Stimulated activated CD8-positive, alpha-beta memory T cell treated with anti-CD3 and anti-CD28 coated beads, Interleukin-12 subunit alpha, Interleukin-12 subunit beta, amount 100 ng/mL, for 4 hours (primary cell): ENCODE measurements at places on chromosomes 5 and 9.

DNA sequence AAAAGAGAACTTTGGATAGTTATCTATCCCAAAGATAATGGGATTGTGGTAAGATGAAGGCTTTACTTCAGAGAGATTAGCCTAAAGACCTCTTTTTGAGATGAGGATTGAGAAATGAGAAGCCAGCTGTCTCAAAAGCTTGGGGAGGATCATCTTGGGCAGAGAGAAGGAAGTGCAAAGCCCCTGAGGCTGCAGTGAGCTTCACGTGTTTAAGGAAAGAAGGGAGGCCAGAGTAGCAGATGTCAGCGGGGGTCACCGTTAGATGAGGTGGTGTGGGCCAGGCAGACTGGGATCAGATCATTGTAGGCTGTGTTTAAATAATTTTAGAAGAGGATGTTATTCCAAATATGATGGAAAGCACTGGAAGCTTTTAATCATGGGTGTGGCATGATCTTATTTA is 270.1 kb downstream of the ARHGEF28 start:
- DNase-seq: no peak

GRCh38 chr5:59609501-59610265 is 283.8 kb downstream of the PDE4D start:
- no peak for DNase-seq

GRCh38 chr9:129445794-129446306 is 175.1 kb downstream of the C9orf50 start:
- DNase-seq: no peak

- DNase-seq: no peak
Measured at GRCh38 chr5:151906246-151906645, 18.4 kb downstream of the GLRA1 start.

GRCh38 chr9:8052991-8053390 is 253.4 kb upstream of the DMAC1 start:
- no peak for DNase-seq

- DNase-seq: no peak
Measured at GRCh38 chr5:88675708-88676636, 207.0 kb downstream of the MEF2C start.

DNA sequence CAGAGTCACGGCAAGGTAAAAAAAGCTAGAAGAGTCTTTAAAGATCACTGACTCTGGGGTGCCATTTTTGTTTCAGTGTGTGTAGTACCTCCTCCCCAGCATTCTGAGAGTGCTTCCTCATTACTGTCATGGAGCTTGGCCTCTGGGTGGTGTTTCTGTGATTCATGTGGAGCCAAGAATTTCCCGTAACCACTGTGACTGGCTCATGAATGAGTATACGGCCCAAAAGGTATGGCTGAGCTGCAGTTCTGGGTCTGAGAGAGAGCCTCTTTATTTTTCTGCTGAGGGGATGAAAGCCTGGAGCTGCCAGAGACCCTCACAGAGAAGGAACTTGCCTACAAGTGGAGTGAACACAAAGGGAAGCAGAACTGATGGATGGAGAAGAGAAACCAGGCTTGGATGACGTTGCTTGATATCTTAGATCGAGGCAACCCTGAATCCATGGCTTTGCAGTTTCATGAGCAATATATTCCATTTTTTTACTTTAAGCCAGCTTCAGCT is 85.6 kb downstream of the PTTG1 start:
- DNase-seq: no peak

DNA sequence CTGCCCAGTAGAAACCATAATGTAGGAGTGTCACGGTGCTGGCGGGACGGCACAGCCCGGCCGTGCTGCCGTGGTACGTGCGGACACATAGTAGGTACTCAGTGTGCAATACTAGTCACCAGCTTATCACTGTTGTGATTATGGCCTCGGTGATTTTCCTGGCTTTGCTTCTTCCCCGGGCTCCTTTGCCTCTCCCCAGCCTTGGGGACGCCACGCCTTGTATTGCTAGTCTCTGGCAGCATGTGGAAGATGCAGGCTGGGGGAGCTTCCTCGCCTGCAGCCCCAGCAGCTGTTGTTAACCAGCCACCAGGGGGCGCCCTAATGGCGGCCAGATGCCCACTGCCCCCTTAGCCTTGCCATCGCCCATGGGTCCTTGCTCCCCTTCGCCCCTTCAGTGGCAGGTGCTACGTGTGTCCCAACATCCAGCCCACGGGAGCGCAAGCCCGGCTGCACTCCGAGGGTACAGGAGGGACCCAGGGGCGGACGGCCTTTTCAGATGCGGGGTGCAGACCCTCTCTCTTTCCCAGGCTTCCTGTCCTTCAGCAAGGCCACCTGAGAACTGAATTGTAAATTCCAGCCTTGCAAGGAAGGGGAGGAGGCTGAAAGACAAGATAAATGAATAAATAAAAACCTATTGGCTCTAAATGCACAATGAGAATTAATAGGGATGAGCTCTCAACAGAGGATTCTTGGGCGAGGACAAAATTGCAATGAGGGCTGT is 8.0 kb downstream of the NTNG2 start:
- no peak for DNase-seq

DNA sequence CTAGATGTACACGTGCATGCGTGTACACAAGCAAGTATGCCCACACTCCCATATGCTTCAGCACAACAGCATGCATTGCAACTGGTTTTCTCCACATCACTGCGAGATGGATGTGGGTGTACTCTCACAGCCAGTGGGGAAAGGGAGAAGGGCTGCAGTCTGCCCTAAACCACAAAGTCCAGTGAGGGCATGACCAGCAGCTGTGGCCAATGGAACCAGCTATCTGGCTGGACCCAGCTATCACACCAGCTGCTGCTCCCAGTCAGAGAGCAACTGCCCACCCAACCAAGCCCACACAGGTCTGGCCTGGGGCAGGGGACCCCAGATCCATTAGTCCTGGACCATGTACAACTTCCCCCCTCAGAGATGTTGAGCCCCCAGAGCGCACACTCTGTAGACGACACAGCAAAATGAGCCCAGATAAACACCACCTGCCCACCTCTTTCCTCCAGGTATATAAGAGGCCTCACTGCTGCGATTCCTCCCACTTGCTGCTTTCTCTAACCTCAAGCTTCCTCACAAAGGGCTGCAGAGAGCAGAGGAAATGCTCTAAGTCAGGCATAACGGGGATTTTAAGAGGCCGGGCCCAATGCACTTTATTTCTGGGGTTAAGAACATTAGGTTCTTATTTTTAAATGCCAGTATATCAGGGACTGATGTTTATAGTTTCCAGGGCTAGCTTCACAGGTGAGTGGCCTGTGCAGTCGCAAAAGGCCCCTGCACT is 39.0 kb downstream of the SHB start:
- DNase-seq: no peak

DNA sequence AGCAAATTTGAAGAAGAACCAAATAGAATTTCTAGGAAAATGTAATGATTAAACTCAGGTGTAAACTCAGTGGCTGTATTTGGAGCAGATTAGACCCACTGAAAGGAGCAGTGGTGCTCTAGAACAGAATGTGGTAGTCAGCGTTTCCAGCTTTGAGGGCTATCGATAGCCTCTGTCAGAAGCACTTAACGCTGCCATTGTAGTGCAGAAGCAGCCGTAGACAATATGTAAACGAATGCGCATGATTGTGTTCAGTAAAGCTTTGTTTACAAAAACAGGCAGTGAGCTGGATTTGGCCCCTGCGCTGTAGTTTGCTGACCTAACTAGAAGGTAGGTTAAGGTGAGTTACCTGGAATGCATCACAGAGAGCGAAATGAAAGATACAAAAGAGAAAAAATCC is 72.0 kb downstream of the FAM78A start:
- no peak for DNase-seq

- no peak for DNase-seq
Measured at GRCh38 chr5:32710550-32711361, at the start of gene NPR3. Gene NPR3, plus strand, starts transcription at chr5:32711321. Its CDS starts 456 bp downstream, at chr5:32711777.

DNA sequence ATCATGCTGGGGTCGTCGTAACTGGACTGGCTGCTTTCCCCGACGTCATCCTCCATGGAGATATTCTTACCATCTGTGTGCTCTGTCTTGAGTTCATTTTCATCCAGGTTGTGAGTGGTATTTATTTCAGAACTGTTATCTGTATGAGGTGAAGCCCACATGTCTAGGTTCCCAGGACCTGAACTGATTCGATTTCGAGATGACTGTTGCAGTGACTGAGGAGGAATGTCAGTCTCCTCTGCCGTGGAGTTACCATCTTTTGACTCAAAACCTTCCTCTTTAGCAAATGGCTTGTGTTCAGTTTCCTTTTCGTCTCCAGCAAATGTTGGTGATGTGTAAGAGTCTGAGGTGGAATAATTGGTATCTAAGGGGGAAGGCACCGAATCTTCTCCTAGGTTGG is 55.2 kb upstream of the PCA3 start:
- DNase-seq: no peak

DNA sequence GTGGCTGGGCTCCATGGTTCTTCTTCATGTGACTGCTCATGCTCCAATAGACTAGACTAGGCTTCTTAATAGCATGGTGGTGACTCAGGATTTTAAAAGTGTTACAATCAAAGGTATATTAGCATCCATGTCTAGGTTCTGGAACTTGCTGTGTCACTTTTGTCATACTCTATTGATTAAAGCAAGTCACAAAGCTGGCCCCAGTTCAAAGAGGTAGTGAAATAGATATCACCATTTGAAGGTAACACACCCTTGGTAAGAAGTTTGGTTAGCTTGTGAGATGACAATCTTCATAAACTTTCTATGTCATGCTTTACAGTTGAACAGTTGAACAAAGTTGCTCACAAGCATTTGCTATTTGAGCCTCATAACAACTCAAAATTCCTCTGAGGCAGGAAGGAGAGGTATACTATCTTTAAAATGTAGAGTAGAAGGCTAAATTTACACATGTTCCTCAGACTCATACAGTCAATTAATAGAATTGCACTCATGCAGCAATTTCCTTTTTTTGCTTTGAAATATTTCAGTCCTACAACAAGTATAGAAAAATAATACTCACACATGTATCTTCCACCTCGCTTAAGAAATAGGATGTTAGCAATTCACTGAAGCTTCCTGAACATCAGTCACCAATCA is 56.8 kb upstream of the TMEM252 start:
- no peak for DNase-seq

- DNase-seq: peak; percentile 13
Measured at GRCh38 chr5:178279723-178280438, 47.3 kb upstream of the PHYKPL start.
